ENCODE measurements at places on chromosomes 3 and 15. TPM values are rescaled to one million over a fixed set of nuclear protein-coding genes. Genes with fewer than 3 reads are reported as not detected.

The NPAP1 gene
- 0.11 TPM for total RNA-seq

The ZBTB20 gene
- total RNA-seq = 1.5 TPM

The ZNF501 gene
- total RNA-seq = 8.8 TPM

The MYO5A gene
- total RNA-seq = 33.3 TPM

DNA sequence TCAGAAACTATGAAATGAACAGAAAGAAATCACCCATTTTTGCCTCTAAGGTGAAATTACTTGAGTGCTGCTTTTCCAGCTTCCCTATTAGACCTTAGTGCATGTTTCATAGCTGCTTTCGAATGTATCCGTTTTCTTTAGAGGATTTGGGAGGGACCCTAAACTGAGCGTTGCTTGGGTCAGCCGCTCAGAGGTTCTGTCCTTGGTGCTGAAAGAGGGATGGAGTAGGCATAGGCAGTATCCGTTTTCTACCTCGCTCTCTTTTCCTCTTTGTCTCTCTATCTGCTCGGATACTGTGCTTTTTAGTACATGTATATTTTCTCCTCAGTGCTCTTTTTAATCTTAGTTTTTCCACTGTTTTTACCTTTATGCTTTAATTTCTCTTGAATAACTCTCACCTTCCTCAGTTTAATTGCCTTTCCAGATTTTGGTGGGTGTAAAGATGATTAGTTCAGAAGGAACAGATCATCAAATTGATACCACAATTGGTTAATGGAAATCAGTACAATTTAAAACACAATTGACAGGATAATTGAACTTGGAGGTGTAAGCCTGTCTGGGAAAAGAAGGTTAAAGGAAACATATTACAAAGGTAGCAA is at the start of gene DRD3:
Gene DRD3, minus strand, starts transcription at position 283 of the 599 bp plus-strand sequence. CDS start 7,060 bp downstream, outside the sequence.
- H3K4me3 ChIP-seq = peak within 1 kb of the TSS; percentile 6
- peak; percentile 66 for DNase-seq
- no peak within 1 kb of the TSS for H3K27ac ChIP-seq
- H3K4me1 ChIP-seq = peaks cover 55% of the 10 kb centered on the region

The RYR3 gene
- 1.4 TPM for total RNA-seq

- peaks cover 23% of the 10 kb centered on the region for H3K4me1 ChIP-seq
- no peak for DNase-seq
- peaks cover 44% of the 10 kb centered on the region for H3K27me3 ChIP-seq
- 0 out of 2 replicates have a peak overlapping the region, but pooled peaks have one; percentile 19 for H3K27ac ChIP-seq
- no peaks in the 10 kb centered on the region for H3K36me3 ChIP-seq
- H3K4me3 ChIP-seq = 0 out of 2 replicates have a peak overlapping the region, but pooled peaks have one; percentile 10
Measured at GRCh38 chr3:37694284-37694675, 167.4 kb upstream of the CTDSPL start.

The DPPA2 gene
- total RNA-seq = 15.0 TPM

- DNase-seq = no peak
- H3K4me3 ChIP-seq = no peak overlapping the region
- no peak overlapping the region for H3K27ac ChIP-seq
- no peaks in the 10 kb centered on the region for H3K27me3 ChIP-seq
Measured at GRCh38 chr3:172577987-172578570, 54.8 kb upstream of the TNFSF10 start.

The CAMKV gene
- 56.6 TPM for total RNA-seq

The NRROS gene
- total RNA-seq = 5.1 TPM

- no peak for DNase-seq
- no peaks in the 10 kb centered on the region for H3K36me3 ChIP-seq
- no peak overlapping the region for H3K27ac ChIP-seq
- H3K4me1 ChIP-seq = peaks cover 4% of the 10 kb centered on the region
- no peaks in the 10 kb centered on the region for H3K27me3 ChIP-seq
- H3K4me3 ChIP-seq = no peak overlapping the region
Measured at GRCh38 chr15:81185631-81186295, 10.9 kb upstream of the IL16 start.

The PARP15 gene
- 0.37 TPM for total RNA-seq

The KCNAB1 gene
- total RNA-seq = 1.1 TPM

DNA sequence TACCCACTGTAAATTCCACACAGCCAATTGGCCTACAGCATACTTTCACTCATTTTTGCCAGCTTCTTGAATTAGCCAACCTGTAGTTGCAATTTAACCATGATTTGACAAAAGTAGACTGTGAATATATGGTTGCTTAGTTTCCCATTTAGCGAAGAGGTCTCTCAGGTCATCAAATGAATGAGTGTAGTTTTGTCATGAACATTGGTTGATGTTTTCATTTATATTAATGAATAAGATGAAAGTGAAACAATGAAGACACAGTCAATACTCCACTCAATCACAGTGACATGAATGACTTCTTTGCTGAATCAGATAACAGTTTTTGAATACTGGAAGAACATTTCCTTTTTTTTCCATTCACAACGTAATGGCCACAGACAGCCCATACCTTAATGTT is 15.3 kb upstream of the FAM3D start:
- no peak overlapping the region for H3K4me3 ChIP-seq
- H3K27ac ChIP-seq = no peak overlapping the region
- H3K27me3 ChIP-seq = no peaks in the 10 kb centered on the region

The SERPINI2 gene
- not detected for total RNA-seq

The TIMMDC1 gene
- 121 TPM for total RNA-seq

The UBA5 gene
- total RNA-seq = 38.6 TPM

GRCh38 chr3:134477002-134477401 is 8.8 kb downstream of the ANAPC13 start:
- H3K4me3 ChIP-seq = no peak overlapping the region
- no peak overlapping the region for H3K27ac ChIP-seq
- H3K4me1 ChIP-seq = 0 out of 2 replicates have a peak, but pooled peaks cover 3% of the 10 kb centered on the region
- peaks cover 35% of the 10 kb centered on the region for H3K36me3 ChIP-seq
- H3K27me3 ChIP-seq = no peaks in the 10 kb centered on the region

The DNAJB8 gene
- total RNA-seq = not detected

The THUMPD3 gene
- total RNA-seq = 67.5 TPM

DNA sequence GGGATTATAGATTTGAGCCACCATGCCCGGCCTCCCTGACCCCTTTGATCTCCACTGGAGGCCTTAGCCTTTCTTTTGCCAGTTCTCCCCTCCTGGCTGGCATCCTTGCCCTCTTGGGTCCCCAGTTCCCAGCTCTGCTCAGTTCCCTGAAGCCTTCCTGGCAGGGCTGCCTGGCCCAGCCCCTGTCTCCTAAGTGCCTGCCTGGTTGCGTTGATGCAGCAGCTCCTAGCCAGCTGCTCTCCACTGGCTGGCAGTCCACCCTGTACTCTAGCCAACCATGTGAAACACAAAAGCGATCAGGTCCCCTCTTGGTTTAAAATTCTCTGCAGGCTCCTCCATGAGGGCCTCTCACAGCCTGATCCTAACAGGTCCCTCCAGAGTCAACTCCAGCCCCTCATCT is 184.7 kb downstream of the RAB11A start:
- no peak for DNase-seq
- H3K4me1 ChIP-seq = peaks cover 30% of the 10 kb centered on the region
- H3K27ac ChIP-seq = no peak overlapping the region
- H3K27me3 ChIP-seq = no peaks in the 10 kb centered on the region
- H3K4me3 ChIP-seq = no peak overlapping the region
- no peaks in the 10 kb centered on the region for H3K36me3 ChIP-seq

DNA sequence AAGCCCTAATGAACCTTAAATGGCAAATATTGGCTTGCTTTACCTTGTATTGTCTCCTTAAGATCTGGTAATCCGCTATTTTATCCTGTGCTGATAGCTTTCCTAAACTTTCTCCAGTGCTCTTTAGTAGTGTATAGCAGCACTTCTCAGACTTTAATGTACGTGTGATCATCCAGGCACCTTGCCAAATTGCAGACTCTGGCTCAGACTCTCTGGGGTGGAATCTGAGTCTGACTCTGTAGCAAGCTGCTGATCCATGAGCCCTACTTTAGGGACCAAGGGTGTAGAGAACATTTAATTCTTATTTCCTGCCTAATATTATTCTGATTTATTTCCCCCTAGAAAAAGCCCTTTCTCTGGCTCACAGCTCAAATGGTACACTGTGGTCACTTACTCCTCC is 518.8 kb upstream of the ZNF385D start:
- H3K4me1 ChIP-seq = peaks cover 18% of the 10 kb centered on the region
- H3K27ac ChIP-seq = no peak overlapping the region
- no peak for DNase-seq
- H3K4me3 ChIP-seq = no peak overlapping the region
- no peaks in the 10 kb centered on the region for H3K36me3 ChIP-seq
